Activated CD4-positive, alpha-beta T cell treated with anti-CD3 and anti-CD28 coated beads, Interleukin-2, amount 10 ng/mL, durations not matched to agents 7 days and 5 days (primary cell): ENCODE measurements at places on chromosomes 4 and X. TPM values are rescaled to one million over a fixed set of nuclear protein-coding genes. Genes with fewer than 3 reads are reported as not detected.

The DUSP21 gene
- not detected for total RNA-seq

The CXorf49 gene
- not detected for total RNA-seq

The ACE2 gene
- total RNA-seq, result not detected

The EGFL6 gene
- 1.7 TPM for total RNA-seq

The PCSK1N gene
- total RNA-seq, result 0.40 TPM

The NAT8L gene
- total RNA-seq, result not detected

The CT45A6 gene
- not detected for total RNA-seq

The ERCC6L gene
- 12.7 TPM for total RNA-seq

The HEPH gene
- total RNA-seq, result not detected

The PFKFB1 gene
- total RNA-seq, result 0.23 TPM

- no peak overlapping the region for H3K4me3 ChIP-seq
- peaks cover 7% of the 10 kb centered on the region for H3K36me3 ChIP-seq
- H3K27me3 ChIP-seq, result no peaks in the 10 kb centered on the region
- H3K27ac ChIP-seq, result no peak overlapping the region
- no peak for DNase-seq
These were observed 6.2 kb upstream of the CSF2RA start for GRCh38 chrX:1262369-1262768.

GRCh38 chr4:102328045-102328444, 17.2 kb downstream of the SLC39A8 start:
- no peak overlapping the region for H3K4me3 ChIP-seq
- H3K4me1 ChIP-seq, result peaks cover 19% of the 10 kb centered on the region
- no peak overlapping the region for H3K27ac ChIP-seq
- no peak for DNase-seq
- no peaks in the 10 kb centered on the region for H3K27me3 ChIP-seq

DNA sequence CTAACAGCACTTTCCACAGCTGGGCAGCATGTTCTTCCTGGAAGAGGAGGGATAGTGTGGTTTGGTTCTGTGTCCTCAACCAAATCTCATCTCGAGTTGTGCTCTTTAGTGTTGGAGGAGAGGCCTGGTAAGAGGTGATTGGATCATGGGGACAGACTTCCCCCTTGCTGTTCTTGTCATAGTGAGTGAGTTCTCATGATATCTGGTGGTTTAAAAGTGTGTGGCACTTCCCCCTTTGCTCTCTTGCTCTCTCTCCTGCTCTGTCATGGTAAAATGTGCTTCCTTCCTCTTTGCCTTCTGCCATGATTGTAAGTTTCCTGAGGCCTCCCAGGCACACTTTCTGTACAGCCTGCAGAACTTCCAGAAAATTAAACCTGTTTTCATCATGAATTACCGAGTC, 133.7 kb upstream of the NDP start:
- H3K27ac ChIP-seq, result no peak overlapping the region
- no peaks in the 10 kb centered on the region for H3K27me3 ChIP-seq
- no peaks in the 10 kb centered on the region for H3K4me1 ChIP-seq
- no peak overlapping the region for H3K4me3 ChIP-seq
- no peaks in the 10 kb centered on the region for H3K36me3 ChIP-seq

GRCh38 chr4:1945124-1945895, 63.5 kb downstream of the NELFA start:
- H3K27ac ChIP-seq, result no peak overlapping the region
- no peak for DNase-seq
- peaks cover 44% of the 10 kb centered on the region for H3K36me3 ChIP-seq
- H3K27me3 ChIP-seq, result no peaks in the 10 kb centered on the region
- no peaks in the 10 kb centered on the region for H3K4me1 ChIP-seq

DNA sequence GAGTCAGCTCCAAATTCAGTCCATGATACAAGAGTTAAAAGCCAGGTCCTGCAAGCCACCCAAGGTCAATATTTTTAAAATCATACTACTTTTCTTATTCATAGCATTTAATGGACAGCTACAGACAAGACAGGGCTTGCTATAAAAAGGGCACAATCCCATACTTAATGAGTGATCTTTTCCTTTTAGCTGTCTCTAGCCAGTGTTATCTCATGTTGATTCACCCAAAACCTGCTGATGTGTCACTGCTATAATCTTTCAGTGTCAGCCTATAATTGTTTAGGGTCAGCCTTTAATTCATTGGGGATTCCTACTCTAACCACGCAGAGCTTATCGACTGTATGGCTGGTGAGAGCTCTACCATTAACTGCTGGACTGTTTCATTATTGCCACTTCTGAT, 51.2 kb upstream of the HCCS start:
- H3K27me3 ChIP-seq, result no peaks in the 10 kb centered on the region
- H3K36me3 ChIP-seq, result no peaks in the 10 kb centered on the region
- no peak overlapping the region for H3K27ac ChIP-seq
- no peak overlapping the region for H3K4me3 ChIP-seq
- no peak for DNase-seq

- no peaks in the 10 kb centered on the region for H3K27me3 ChIP-seq
- no peak overlapping the region for H3K4me3 ChIP-seq
- no peaks in the 10 kb centered on the region for H3K4me1 ChIP-seq
- DNase-seq, result no peak
These were observed 123.6 kb upstream of the MSX1 start for GRCh38 chr4:4735870-4736269.

DNA sequence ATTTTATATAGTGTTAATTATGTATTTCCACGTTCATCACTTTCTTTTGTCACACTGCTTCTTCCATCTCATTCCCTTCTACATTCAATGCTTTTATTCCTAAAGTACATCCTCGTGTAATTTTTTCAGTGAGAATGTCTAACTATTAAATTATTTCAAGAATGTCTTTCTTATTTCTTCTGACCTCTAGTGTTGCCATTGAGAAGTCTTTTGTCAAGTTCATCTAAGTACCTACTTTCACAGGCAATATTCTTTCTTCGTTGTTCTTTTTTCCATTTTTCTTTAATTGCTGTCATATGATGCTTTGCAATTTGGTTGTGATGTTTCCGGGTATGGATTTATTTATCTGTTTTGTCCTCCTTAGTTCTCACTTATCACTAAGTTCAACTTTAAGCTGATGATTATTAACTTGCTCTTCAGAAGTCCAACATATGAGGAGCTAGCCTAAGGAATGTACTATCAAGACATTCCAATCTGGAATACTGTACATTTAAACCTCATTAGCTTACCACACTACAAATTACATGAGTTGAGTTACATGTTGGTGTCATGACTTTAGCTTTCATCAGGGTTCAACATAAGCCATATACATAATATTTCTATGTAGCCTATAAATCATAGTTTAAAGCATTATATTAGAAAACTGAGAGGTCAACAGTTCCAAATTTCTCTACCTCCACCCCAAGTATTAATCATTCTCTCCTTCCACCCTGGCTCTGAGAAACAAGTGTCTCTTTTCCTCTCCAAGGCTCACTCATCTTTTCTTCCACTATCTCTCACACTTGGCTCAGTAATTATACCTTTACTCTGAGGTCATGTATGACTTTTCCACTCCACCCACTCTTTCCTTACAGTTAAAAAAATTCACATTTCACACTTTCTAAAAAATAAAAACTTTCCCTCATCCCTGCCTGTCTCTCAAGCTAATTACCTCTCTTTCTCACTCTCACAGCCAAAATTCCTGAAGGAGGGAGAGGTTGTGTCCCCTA, 81.5 kb downstream of the COX18 start:
- H3K4me3 ChIP-seq, result no peak overlapping the region
- peaks cover 9% of the 10 kb centered on the region for H3K27me3 ChIP-seq
- H3K36me3 ChIP-seq, result no peaks in the 10 kb centered on the region

DNA sequence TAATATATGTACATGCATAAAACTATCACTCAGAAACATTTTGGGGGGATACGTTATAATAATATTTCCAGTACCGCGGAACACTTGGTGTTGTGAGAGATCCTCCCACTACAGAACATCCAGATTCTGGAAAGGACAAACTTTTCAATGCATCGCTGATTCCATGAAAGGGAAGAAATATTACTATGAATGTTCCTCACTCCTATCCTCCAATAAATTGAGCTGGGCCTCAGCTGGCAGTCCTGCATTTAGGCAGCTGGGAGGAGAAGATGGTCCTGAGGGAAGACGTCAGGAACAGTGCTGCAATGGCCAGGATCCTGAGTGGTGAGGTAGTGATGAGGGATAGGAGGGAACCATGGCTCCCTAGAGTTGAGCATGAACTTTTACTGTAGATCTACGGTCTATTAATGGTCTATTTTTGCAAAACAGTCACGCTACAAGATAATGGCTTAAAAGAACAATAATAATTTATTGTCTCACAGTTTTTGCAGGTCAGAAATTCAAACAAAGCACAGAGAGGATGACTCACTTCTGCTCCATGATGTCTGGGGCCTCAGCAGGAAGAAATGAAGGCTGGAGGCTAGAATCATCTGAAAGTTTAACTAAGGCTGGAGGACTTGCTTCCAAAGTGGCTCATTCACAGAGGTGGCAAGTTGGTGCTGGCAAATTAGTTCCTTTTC, 538.1 kb downstream of the STIM2 start:
- no peaks in the 10 kb centered on the region for H3K27me3 ChIP-seq
- H3K4me1 ChIP-seq, result no peaks in the 10 kb centered on the region
- no peak overlapping the region for H3K27ac ChIP-seq

- H3K36me3 ChIP-seq, result peaks cover 6% of the 10 kb centered on the region
- no peak overlapping the region for H3K27ac ChIP-seq
- no peak overlapping the region for H3K4me3 ChIP-seq
- DNase-seq, result no peak
These were observed 148.5 kb downstream of the PPP3CA start for GRCh38 chr4:101198682-101199339.

DNA sequence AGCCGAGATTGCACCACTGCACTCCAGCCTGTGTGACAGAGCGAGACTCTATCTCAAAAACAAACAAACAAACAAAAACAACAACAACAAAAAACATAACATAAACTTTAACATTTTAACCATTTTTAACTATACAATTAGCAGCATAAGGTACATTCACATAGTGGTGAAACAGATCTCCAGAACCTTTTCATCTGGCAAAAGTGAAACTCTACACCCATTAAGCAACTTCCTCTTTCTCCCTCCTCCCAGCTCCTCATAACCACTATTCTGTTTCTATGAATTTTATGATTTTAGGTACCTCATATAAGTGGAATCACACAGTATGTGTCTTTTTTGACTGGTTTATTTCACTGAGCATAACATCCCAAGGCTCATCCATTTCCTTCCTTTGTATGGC, 103.6 kb downstream of the FAM13A start:
- H3K4me3 ChIP-seq, result no peak overlapping the region
- H3K4me1 ChIP-seq, result peaks cover 35% of the 10 kb centered on the region
- peaks cover 10% of the 10 kb centered on the region for H3K36me3 ChIP-seq
- no peak for DNase-seq
- no peaks in the 10 kb centered on the region for H3K27me3 ChIP-seq
- peak overlapping the region; percentile 79 for H3K27ac ChIP-seq

GRCh38 chrX:79080141-79080540, 64.3 kb upstream of the GPR174 start:
- peaks cover 3% of the 10 kb centered on the region for H3K36me3 ChIP-seq
- no peak overlapping the region for H3K27ac ChIP-seq
- no peak for DNase-seq
- H3K4me1 ChIP-seq, result peaks cover 20% of the 10 kb centered on the region

DNA sequence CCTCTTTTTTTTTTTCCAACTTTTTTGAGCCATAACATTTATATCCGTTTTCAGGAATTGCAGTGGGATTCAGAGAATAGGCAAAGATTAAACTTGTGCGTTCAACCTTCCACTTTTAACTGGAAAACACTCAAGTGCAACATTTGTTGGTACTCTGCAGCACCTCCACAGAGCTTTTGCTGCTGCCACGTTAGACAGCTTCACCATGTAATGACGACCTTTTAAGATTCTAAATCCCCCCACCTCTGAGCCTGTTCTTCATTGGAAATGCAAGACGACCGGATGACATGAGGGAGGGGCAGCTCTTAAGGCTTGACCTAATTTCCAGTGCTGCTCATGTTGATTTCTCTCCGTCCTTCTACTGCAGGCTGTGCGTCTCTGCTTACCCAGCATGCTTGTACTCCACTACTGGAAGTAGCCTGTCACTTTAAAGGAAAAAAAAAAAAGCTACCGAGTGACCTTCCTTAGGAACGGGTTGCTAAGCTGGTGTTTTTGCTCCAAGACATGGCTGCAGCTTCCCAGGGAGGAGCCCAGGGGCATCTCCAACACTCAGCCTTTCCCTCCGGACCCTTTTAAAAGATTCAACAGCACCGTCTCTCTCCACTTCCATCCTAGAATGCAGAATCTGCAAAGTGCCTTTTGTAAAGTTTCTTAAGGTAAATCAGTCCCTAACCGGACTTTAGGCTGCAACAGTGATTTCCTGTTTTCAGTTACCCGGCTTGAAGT, at the start of gene CC2D2A:
Gene CC2D2A (plus strand): TSS at position 481 of the 726 bp plus-strand sequence. CDS start 6,051 bp downstream, outside the sequence.
- no peak within 1 kb of the TSS for H3K4me3 ChIP-seq
- no peaks in the 10 kb centered on the region for H3K36me3 ChIP-seq
- H3K4me1 ChIP-seq, result peaks cover 7% of the 10 kb centered on the region

- H3K36me3 ChIP-seq, result no peaks in the 10 kb centered on the region
- H3K27me3 ChIP-seq, result no peaks in the 10 kb centered on the region
- H3K4me3 ChIP-seq, result no peak overlapping the region
- H3K27ac ChIP-seq, result no peak overlapping the region
These were observed 1841.9 kb downstream of the STIM2 start for GRCh38 chr4:28702571-28702970.

- no peaks in the 10 kb centered on the region for H3K27me3 ChIP-seq
- H3K36me3 ChIP-seq, result peaks cover 5% of the 10 kb centered on the region
- DNase-seq, result peak; percentile 49
- H3K4me3 ChIP-seq, result peak overlapping the region; percentile 94
- peak overlapping the region; percentile 98 for H3K27ac ChIP-seq
- H3K4me1 ChIP-seq, result peaks cover 39% of the 10 kb centered on the region
These were observed 570 bp downstream of the WDR44 start for GRCh38 chrX:118346258-118347094.

DNA sequence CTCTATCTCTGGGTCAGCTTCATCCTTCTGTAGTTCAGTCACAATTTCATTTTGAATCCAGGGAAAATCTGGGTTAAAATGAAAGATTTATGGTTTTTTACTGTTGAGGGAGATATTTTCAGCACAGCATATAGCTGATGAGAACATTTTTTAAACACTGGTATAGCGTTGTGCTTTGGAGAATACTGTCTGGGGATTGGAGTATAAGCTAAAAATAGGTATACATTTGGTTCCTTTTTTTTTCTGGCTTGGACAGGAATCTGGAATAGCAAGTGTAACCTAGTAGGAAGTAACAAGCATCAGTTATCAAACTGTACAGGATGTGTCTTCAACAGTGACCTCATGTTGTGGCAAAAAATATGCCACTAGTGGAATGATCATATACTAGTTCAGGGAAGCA, 149.1 kb downstream of the GRXCR1 start:
- no peak for DNase-seq
- H3K36me3 ChIP-seq, result no peaks in the 10 kb centered on the region
- H3K4me3 ChIP-seq, result no peak overlapping the region
- no peaks in the 10 kb centered on the region for H3K4me1 ChIP-seq

DNA sequence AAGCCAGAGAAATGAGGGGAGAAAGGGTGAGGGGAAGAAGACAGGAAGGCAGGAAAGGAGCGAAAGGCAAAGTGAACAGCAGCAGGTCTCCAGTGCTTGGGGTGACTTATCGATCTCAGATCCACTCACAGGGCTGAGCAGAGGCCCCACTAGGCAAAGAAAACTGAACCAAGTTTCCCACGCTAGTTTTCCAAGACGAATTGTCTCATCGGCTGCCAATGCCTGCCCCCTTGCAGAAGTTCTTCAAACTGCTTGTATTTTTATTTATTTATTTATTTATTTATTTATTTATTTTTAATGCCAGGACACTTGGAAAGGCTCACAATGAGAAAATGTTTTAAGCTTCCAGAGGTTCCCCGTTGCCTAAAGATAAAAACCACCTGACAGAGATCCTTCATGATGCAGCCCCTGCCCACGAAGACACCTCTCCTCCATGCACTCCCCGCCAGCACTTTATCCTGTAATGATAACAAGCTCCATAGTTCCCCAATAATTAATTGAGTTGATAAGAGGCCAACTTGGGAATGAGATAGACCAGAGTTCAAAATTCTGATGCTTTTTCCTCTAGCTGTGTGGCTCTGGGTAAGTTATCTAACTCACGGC, 43.2 kb downstream of the QDPR start:
- H3K27ac ChIP-seq, result no peak overlapping the region
- no peaks in the 10 kb centered on the region for H3K4me1 ChIP-seq
- no peak overlapping the region for H3K4me3 ChIP-seq
- no peaks in the 10 kb centered on the region for H3K27me3 ChIP-seq
- no peak for DNase-seq
